ENCODE measurements at places on chromosomes 3 and 15.

GRCh38 chr15:74365598-74366445 lies 1.6 kb downstream of the CYP11A1 start:
- no peak for DNase-seq
- peaks cover 80% of the 10 kb centered on the region for H3K27me3 ChIP-seq
- peak overlapping the region; percentile 38 for H3K4me3 ChIP-seq
- peaks cover 3% of the 10 kb centered on the region for H3K4me1 ChIP-seq
- no peak overlapping the region for H3K27ac ChIP-seq

GRCh38 chr15:85280203-85280602 lies 100.2 kb upstream of the AKAP13 start:
- H3K4me3 ChIP-seq: no peak overlapping the region
- H3K36me3 ChIP-seq: no peaks in the 10 kb centered on the region
- DNase-seq: no peak
- peaks cover 14% of the 10 kb centered on the region for H3K4me1 ChIP-seq

DNA sequence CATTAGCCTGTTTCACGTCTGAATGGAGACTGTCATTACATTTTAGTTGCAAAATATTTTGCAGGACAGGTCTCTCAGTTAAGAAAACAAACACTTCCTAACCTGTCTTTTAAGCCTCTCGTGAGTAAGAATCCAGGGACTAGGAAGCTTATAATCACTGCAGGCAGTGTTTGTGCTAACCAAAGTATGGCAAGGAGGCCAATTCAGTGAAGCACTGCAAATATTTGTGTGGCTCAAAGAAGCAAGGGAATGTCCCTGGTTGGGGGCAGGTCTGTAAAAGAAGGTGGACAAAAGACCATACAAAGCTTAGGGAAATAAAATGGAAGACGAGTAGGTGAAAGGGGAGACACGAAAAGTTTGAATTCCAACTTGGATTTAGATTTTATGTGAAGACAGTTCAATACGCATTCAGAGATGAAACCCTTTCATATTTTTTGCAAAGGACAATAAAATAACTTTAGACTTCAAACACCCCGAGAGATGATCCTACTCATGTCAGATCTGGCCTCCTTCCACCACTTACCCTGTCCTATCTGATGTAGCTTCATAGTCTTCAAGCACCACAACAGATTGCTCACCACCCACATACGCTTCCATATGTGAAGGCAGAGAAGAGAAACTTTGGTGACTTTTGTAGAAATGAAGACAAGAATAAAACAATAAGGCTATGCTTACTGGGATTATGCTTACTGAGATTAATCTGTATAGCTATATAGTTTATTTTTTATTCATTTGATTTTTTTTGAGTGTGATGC lies 240.9 kb downstream of the TUSC7 start:
- H3K27ac ChIP-seq: no peak overlapping the region
- no peaks in the 10 kb centered on the region for H3K27me3 ChIP-seq
- no peaks in the 10 kb centered on the region for H3K4me1 ChIP-seq
- H3K4me3 ChIP-seq: no peak overlapping the region

DNA sequence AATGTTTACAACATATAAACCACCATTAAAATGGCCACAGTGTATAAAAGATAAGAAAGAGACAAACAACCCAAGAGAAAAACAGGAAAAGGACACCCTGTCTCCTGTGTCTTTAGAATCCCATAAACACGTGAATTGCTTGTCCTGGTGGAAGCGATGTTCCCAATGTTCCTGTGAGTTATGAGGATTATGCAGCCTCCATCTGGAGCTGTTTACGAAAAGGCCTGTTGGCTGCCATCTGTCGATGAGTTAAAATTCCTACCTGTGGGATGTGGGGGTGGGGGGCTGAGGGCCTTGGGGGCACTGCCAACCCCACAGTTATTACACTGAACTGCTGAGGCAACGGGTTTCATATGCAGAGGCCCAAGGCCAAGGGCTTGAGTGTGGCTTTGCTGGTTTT lies 13.6 kb downstream of the NISCH start:
- no peaks in the 10 kb centered on the region for H3K27me3 ChIP-seq
- peaks cover 18% of the 10 kb centered on the region for H3K36me3 ChIP-seq
- no peak for DNase-seq
- peaks cover 4% of the 10 kb centered on the region for H3K4me1 ChIP-seq

DNA sequence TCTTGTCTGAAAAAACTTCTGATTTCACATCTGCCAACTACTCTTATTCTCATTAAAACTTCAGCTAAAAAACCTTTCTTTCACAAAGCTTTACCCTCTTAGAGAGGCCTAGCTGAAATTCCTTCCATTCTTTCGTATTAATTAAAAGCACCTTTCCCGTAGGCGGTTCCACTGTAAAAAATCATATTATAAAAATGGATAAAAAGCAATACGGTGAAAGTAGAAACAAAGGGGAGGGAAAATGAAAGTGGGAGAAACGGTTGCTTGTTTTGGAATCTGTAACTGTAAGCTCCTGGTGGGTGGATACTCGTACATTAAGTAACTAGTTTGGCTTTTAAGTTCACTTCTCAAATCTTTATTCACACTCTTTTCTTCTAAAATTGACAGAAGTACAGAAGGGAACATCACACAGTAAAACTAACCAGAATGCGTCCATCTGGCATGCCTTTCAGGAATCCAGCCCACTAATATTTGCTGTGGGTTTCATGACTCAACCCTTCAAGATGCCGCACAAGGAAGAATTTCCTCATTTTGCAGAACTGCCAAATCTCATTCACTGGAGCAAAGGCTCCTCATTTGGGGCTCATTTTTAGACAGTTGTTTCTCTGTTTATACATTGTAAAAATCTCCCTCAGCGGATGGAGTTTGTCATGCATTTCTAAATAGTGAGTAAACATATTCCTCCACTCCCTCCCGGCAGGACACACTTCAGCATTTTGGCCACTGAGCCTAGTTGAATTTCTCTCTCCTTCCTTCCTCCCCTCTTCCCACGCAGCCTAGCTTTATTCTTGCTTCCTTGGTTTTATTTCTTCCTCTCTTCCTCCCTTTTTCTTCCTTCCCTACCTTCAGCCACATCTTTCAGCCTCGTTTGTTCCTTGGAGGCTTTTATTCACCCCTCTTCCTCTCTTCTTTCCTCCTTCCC lies 419.5 kb upstream of the NAALADL2 start:
- H3K27me3 ChIP-seq: peaks cover 33% of the 10 kb centered on the region
- DNase-seq: no peak
- peak overlapping the region; percentile 66 for H3K4me3 ChIP-seq
- no peaks in the 10 kb centered on the region for H3K36me3 ChIP-seq
- no peak overlapping the region for H3K27ac ChIP-seq

DNA sequence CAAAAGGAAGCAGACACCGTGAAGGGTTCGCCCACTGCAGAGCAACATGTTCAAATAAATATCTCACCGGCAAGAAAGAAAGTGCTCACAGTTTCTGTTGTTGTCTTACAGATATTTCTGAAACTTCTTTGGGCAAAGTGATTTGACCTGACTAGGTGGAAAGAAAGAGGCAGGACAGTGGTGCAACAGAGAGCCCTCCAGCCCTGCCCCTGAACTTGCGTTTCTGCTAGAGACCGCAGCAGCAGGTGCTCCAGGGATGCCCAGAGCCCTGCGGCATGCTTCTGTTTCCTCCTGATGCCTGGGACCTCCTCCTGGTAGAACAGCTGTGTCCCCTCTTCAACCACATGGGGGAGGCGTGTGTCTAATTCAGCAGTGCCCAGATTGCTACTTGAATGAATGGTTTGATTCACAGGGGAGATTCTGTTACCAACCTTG lies 123.4 kb downstream of the ATP10A start:
- H3K4me3 ChIP-seq: no peak overlapping the region
- peaks cover 16% of the 10 kb centered on the region for H3K36me3 ChIP-seq
- H3K27me3 ChIP-seq: no peaks in the 10 kb centered on the region
- DNase-seq: peak; percentile 59

DNA sequence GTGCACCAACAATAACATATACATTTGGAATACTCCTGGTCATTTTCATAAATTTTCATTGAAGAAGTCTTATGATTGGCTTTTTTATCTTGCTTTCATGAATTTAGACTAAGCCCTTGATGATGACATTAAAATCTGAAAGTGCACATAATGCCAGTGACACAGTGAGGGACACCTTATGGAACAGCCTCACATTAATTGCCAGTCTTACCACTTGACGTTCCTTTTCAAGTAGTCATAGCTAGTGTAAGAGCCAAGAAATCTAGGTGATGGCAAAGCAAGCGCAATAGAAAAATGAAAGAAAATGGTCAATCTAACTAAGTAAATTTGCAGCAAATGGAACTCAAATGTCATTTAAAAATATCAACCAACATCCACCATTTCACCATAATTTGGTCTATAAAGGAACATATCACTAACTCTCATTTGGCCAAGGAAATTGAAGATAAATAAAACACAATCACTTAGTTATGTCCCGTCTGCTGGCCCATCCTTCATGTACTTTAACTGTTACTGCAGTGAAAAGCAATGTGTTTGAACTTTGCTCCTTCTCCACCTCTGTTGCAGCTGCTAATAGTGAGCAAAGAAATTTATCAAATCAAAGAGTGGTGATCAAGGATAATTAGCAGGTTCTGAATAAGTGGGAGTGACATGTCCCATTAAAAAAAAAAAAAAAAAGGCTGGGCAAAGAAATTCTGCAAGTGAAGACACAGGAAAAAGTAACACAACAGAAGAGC lies 110.0 kb downstream of the TJP1 start:
- H3K4me3 ChIP-seq: no peak overlapping the region
- H3K36me3 ChIP-seq: no peaks in the 10 kb centered on the region
- H3K4me1 ChIP-seq: no peaks in the 10 kb centered on the region
- H3K27ac ChIP-seq: no peak overlapping the region

DNA sequence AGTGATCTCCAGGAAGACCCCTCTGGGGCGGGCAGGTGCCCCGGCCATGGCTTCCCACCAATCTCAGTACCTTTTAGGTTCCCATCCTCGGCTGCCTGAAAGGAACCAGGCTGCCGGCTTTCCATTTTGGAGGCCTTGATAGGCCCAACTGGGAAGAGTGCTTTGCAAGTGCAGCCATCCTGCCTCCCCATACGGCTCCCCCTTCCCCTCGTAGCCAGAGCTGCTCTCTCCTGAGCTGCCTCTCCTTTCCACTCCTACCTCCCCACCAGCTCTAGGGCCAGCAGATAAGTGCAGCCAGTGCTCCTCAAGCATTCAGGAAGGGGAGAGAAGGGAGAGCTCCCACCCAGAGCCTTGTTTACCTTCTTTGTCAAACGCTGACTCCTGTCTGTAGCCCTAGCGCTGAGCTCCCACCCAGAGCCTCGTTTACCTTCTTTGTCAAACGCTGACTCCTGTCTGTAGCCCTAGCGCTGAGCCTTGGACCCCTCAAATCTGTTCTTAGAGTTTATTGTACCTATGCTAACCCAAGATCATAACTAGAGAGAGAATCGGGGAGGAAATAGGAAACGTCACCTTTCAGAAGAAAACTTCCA lies 133.0 kb downstream of the LRRK1 start:
- no peak overlapping the region for H3K27ac ChIP-seq
- H3K27me3 ChIP-seq: no peaks in the 10 kb centered on the region
- H3K36me3 ChIP-seq: no peaks in the 10 kb centered on the region
- H3K4me3 ChIP-seq: no peak overlapping the region
- H3K4me1 ChIP-seq: no peaks in the 10 kb centered on the region
- DNase-seq: peak; percentile 1
